ENCODE measurements at places on chromosomes 12 and 14.

DNA sequence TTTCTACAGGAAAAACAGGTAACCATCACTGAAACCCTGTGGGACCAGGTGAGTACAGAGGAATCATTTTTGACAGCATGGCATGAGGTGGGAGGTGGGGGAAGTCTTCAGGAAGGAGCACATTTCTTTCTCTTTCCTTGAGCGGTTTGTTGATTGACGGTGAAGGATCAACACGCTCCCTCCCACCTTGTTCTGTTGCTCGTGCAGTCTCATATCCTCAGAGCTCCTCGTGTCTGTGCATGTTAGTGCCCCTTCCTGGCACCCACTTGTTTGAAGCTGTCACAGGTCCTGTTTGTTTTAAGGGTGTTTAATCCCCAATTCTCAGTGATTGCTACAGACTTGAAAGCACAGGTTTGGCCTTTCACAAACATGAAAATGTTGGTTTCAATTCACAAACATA lies 4.4 kb downstream of the C12orf54 start:
- DNase-seq = no peak

GRCh38 chr14:22622255-22622654 lies 21.9 kb downstream of the OR6J1 start:
- DNase-seq = no peak

GRCh38 chr14:50601394-50601793 lies 41.4 kb downstream of the ATL1 start:
- DNase-seq = no peak

- no peak for DNase-seq
These were observed 30.5 kb upstream of the LRP6 start for GRCh38 chr12:12297201-12297830.

DNA sequence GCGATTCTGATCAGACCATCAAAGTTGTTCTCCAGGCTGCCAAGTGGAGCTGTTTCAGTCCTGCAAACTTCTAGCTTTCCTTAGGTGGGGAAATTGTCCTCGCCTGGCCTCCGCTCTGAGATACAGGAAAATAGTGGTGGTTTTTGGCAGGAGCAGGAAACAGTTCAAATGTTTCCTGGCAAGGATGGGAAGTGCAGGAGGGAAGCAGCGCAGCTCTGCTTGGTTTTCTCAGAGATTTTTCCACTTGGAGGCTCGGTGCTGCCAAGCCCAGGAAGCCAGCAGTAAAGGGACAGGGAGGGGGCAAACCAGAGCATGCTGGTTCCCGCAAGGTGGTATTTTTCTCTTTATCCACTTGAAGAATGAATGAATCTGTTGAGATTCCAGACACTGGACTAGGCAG lies 17.0 kb downstream of the TMEM63C start:
- DNase-seq = no peak

- DNase-seq = no peak
These were observed 1143.6 kb downstream of the FLRT2 start for GRCh38 chr14:86673523-86673969.

DNA sequence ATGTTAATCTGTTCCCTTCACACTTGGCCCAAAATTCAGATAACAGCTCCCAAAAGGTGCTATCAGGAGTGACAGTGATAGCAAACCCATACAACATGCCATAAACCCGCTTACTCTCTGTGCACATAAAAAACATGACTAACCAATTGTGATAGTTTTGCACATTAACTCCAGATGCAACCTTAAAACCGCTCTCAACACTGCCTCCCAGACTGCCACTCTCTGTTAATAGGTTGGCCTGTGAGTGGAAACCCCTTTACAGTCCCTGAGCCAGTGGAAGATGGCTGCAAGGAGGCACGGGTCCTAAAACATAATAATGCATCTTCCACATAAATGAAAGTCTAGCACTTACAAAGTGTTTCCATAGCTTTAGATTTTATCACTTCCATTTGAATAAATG lies 12.0 kb upstream of the TMTC1 start:
- DNase-seq = no peak

DNA sequence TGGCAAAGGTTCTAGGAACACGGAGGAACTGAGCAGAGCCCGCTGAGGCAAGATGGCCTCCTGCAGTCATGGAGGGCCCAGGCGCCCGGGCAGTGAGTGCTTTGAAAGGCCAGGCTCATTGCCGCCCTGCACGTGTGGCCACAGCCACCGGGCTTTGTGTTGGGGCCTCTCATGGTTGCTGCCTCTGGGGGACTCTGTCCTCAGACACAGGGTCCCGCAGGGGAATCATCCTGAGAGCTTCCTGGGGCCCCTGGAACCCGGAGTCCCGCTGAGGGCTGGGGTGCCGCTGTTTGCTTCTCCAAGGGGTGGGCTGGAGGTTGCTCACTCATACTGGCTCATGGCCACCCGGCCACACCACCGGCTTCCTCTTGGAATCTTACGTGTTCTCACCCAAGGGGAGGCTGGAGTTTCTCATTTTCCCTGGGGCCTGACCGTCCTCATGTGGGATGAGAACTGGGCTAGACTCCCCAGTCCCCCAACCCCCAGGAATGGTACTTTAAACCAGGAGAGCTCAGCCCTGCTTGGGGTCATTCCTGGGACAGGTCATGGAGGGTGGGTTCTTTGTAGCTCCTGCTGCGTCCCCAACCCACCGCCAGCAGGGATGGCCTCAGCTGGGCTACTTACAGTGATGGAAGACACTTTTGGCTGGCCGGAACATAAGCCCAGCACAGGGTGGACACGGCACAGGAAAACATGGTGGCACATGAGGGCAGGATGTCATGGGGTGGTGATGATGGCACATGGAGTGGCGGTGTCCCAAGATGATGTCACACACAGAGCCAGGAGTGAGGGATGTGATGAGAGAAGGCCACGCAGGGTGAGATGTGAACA lies 21.1 kb upstream of the LRTM2 start:
- DNase-seq = no peak

DNA sequence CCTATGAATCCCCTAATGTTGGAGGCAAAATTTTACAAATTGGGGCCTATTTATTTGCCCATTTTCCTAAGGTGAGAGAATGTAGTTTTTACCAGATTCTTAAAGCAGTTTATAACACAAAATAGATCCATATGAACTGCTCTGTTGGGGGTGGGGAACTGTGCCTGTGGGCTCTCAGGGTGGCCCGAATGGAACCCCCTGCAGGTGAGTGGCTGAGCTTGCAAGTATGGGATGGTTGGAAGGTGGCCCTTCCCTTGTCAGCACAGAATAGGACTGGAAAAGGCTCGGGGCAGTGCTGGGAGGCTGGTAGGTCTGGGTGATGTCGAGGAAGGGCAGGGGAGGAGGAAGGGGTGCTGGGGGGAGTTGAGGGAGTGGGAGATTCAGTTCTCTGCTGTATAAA lies 4.9 kb downstream of the VSX2 start:
- no peak for DNase-seq

DNA sequence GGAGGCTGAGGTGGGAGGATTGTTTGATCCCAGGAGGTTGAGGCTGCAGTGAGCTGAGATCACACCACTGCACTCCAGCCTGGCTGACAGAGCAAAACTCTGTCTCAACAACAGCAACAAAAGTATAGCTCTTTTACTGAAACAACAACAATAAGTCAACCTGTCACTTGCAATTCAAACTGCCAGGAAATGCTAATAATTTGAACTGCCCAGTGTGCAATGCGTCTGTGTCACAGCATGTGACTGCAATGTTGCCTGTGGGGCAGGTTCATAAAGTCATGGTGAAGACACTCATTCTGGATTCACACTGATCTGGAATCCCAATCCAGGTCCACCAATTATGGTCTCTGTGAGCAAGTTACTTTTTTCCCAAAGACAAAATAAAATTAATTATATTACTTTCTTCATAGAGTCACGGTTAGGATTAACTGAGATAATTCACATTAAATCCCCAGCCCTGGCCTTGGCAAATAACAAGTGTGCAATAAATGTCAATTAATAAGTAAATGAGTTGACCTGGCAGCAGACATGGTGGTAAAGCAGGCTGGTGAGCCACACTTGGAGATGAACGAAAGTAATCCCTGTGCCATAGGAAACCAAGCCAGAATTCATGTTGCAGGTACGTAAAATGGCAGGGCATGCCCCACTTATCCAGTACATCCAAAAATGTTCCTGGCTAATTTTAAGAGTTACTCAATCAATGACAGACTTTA lies 89.1 kb upstream of the CPSF6 start:
- no peak for DNase-seq
